ENCODE measurements at places on chromosomes 4 and X.

DNA sequence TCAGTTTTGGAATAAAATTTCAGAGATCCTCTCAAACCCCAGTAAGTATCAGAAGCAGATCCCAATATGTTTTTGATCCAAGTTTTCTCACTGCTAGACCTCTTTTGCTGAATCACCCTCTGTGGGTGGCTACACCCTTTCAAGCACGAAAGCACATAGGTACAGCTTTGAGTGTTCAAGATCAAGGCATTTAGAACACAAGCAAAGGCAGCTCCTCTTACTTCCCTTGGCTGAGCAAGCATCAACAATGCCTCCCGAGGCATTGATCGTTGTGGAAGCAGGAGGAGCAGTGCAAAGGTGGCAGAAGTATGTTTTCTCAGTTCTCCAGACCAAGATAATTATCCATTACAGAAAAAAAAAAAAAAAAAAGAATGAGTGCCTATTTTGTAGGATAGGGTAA lies 72.0 kb upstream of the TSPAN7 start:
- no peak for DNase-seq

DNA sequence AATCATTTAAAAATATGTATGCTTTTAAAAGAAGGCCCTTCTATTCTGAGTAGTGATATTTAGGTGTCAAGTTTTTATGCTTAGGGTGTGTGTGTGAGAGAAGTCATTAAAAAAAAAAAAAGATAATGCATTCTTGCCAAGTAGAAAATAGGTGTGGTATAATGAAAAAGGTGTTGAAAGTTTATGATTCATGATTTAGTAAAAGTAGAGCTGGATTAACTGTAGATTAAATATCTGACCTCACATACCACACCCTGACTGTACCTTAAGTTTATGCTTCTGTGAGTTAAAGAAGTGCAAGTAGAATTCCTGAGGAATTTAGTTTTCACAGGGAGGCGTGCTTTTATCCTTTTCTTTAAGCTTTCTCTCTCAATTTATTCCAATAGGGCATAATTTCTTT lies 71.1 kb downstream of the BMPR1B start:
- DNase-seq, result no peak

DNA sequence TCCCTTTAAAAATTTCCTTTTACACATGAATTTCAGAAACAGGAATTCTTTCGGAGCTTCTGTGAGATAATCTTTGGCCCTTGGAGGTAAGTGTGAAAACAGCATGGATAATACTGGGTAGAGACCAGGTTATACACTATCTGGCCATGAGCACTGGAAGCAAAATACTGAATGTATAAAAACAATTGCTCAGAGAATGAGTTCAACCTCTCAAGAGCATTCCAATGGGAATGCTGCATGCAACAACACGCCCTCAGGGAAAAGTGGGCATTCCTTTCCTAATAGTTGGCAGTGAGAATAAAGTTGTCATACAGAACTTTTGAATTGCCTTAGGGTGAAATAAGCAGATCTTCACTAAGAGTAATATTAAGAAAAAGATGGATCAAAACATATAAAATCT lies 574.8 kb upstream of the DIPK2B start:
- no peak for DNase-seq

GRCh38 chr4:6369924-6370645 lies 100.4 kb downstream of the WFS1 start:
- DNase-seq, result no peak

- no peak for DNase-seq
Observed at GRCh38 chrX:47143894-47144625, 442 bp downstream of the NDUFB11 start.

- no peak for DNase-seq
Observed at GRCh38 chr4:106809076-106809475, 227.0 kb downstream of the DKK2 start.

DNA sequence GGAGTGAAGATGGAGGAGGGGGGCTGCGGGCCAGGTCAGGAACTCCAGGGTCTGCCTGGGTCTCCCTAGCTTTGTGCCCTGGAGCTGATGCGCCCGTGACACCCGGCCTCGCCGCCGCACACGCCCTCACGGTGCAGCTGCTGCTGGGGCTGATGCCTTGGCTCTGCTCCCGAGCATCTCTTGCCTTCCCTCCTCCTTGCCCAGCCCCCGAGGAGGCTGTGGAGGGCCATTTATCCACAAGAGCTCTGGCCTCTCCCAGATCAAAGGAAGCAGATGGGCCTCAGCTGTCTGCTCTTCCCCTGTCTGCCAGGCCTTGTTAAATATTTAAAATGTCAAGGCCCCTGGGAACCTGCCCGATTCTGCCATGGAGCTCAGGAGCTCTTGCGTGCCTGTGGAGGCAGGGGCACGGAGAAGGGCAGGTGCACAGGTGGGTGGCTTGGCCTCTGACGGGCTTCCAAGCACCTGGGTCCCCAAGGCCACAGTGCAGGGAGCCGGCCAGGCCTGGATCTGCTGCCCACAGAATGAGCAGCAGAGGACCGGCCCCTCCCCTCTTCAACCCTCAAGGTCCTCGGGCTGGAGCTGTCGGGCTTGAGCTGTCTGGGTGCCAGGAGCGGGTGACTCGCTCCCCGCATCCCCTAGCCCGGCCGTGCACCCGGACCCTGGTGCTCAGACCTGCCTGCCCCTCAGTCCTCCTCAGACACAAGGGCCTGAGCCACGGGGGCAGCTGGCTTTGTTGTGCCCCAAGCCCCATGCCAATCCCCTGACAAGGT lies 20.3 kb downstream of the ATP2B3 start:
- no peak for DNase-seq

- no peak for DNase-seq
Observed at GRCh38 chrX:39214387-39215126, 413.3 kb downstream of the MID1IP1 start.

DNA sequence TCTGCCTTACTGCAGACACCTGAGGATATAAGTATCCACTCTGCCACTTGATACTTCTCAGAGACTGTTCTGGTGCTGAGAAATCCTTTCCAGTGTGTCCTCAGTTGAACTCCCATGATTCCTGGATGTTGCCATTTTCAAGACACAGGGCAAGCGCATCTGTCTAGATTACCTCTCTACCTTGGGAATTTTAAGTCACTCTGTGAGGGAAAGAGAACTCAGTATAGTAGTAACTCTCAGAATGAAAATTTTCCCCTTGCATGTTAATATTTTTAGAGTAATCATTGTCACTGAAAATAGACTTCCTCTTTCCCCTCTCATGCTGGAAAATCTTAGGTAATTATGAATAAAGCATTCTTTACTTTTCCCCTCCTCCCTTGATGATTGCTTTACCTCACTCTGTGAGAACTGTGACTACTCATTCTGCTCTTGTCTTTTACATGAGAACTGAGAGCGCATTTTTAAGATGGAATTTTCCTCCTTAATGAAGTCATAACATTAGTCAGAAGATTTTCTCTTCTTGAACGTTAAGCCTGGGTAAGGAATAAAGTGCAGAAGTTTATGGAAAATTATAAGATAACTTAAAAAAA lies 45.0 kb downstream of the TET2 start:
- DNase-seq, result no peak

GRCh38 chrX:68175562-68175961 lies 257.7 kb downstream of the OPHN1 start:
- DNase-seq, result no peak

DNA sequence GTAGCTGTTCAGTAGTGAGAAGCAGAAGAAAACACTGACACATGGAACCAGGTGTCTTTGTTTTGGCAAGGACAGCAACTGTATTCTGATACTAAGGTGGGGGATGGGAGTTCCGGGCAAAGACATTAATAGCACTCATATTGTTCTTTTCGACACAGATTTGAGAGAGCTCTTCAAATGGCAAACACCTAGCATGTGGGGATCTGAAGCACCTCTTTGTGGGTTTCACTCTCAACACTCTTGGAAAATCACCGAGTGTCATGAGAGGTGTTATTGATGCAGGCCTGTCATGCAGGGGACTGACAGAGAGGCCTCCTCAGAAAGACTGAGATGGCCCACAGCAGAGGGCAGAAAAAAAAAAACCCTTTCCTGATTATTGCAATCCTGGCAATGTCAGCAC lies 228.4 kb upstream of the VCX start:
- no peak for DNase-seq

Data from stimulated activated CD8-positive, alpha-beta memory T cell treated with anti-CD3 and anti-CD28 coated beads, Interleukin-2, amount 100 ng/mL, for 1 hour (primary cell).